ENCODE measurements at places on chromosomes 1 and 21. TPM values are rescaled to one million over a fixed set of nuclear protein-coding genes. Genes with fewer than 3 reads are reported as not detected.
A peak's percentile ranks its signal among the peaks of the same experiment; 100 is the strongest.

Gene GJA9
- not detected for total RNA-seq

Gene MPZ
- total RNA-seq, result 3.2 TPM

Gene ISG15
- 29.5 TPM for total RNA-seq

Gene SMYD3
- 31.9 TPM for total RNA-seq

Gene SH3BGR
- total RNA-seq, result 4.8 TPM

Gene OR2L8
- total RNA-seq, result not detected

Gene PANK4
- 52.5 TPM for total RNA-seq

Gene RNU1-3
- total RNA-seq, result 1,267 TPM

Gene ZFP69B
- total RNA-seq, result 6.8 TPM

Gene SLC35F3
- 0.85 TPM for total RNA-seq

Gene PIGP
- total RNA-seq, result 17.0 TPM

Gene S100A3
- total RNA-seq, result not detected

Gene SNX7
- total RNA-seq, result 12.9 TPM

DNA sequence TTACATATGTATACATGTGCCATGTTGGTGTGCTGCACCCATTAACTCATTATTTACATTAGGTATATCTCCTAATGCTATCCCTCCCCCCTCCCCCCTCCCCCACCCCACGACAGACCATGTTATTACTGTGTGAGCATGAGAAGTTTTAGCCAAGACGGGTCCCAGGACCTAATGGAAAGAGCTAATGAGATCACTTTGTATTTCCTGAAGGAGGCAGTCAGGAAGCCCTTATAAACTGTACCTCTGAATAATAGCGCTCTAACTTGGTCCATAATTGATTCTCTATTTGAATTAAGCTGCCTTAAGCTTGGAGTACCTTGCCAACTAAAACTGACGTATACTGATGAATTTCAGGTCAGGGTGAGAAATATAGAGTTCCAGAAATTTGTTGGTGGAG, 4.1 kb upstream of the NEGR1 start:
- no peak for DNase-seq

DNA sequence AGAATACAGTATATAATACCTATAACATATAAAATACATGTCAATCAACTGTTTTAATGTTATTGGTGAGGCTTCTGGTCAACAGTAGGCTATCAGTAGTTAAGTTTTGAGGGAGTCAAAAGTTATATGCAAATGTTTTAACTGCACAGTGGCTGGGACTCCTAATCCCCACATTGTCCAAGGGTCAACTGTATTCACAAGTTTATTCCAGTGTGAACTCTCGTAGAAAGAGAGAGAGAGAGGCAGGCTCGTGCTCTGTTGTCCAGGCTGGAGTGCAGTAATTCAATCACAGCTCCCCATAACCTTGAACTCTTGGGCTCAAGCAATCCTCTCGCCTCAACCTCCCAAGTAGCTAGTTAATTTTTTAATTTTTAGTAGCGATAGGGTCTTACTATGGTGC, 66.0 kb downstream of the NRIP1 start:
- DNase-seq, result no peak

DNA sequence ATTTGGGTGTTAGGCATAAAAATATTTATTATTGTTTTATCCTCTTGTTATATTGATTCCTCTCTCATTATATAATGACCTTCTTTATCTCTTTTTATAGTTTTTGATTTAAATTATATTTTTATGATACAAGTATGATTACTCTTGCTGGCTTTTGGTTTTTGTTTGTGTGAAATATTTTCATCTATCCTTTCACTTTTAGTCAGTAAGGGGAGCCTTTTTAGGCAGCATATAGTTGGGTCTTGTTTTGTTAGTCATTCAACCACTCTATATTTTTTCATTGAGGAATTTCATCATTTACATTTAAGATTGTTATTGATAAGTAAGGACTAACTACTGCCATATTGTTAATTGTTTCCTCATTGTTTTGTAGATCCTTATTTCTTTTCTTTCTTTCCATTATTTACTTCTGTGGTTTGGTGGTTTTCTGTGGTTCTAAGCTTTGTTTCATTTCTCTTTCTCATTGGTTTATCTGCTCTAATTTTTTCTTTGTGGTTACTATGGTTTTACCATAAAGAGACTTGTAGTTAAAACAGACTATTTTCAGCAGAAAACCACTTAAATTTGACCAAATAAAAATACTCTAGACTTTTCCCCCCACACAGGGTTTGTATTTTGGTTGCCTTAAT, 593.1 kb downstream of the NUF2 start:
- no peak for DNase-seq

DNA sequence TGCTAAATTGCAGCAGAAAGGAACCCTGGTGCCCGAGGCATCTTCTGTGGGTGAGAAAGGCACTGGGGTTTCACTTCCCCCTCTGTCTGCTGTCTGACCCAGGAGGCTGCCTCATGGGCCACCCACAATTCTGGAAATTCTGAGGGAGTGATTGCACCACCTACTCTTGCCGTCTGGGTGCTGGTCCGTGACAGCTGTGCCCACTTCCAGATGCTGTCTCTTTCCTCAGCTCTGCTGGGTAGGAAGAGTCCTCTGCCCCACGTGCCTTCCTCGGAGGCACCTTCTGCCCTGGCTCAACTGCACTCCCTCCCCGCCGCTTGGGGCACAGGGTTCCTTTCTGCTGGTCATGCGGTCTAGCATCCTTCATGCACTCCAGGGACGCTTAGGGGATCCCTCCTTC, 96.3 kb downstream of the ARHGEF10L start:
- no peak for DNase-seq

GRCh38 chr21:29306920-29307319, 8.2 kb downstream of the BACH1 start:
- no peak for DNase-seq

- no peak for DNase-seq
These were observed 6.7 kb downstream of the NR5A2 start for GRCh38 chr1:200034262-200034557.

- peak; percentile 12 for DNase-seq
These were observed 31.0 kb upstream of the LRRC52 start for GRCh38 chr1:165512816-165513215.

- no peak for DNase-seq
These were observed 189.5 kb downstream of the SIPA1L2 start for GRCh38 chr1:232440325-232441035.

GRCh38 chr1:161241682-161242081, 3.7 kb upstream of the NR1I3 start:
- DNase-seq, result no peak

- no peak for DNase-seq
These were observed 41.1 kb downstream of the C1orf198 start for GRCh38 chr1:230827081-230827681.

GRCh38 chr1:218886101-218886871, 287.4 kb upstream of the LYPLAL1 start:
- DNase-seq, result no peak

DNA sequence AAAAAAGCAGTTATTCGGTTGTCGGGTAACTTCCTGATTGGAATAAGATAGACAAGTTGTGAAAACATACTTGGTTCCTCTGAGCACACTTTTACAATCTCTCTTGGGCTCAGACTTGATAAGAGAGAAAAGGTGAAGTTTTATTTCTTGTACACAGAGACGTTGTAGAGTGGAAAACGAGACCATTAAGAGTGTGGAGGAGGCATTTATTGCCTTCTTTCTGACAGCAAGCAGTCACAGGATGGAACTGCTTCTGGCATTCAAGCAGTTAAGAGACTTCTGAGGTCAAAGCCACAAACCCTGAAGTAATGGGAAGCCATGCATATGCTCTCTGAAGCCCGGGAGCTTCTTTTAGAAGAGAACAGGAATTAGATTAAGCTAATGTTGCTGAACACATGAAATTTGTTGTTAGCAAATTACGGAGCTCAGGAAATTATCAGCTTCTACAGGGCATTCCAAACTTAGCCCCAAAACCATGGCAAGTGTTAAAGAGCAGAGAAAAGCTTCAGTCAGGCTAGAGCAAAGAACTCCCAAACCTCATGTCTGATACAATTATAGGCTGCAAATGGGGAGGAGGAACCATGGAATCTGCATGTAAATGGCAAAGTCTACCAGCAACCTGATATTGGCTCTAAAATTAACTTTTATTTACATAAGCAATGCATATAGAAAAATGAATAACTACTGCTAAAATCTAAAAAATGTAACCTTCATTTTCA, 26.0 kb downstream of the S1PR1 start:
- DNase-seq, result no peak

- DNase-seq, result no peak
These were observed 783 bp upstream of the AGL start for GRCh38 chr1:99849413-99849743.

DNA sequence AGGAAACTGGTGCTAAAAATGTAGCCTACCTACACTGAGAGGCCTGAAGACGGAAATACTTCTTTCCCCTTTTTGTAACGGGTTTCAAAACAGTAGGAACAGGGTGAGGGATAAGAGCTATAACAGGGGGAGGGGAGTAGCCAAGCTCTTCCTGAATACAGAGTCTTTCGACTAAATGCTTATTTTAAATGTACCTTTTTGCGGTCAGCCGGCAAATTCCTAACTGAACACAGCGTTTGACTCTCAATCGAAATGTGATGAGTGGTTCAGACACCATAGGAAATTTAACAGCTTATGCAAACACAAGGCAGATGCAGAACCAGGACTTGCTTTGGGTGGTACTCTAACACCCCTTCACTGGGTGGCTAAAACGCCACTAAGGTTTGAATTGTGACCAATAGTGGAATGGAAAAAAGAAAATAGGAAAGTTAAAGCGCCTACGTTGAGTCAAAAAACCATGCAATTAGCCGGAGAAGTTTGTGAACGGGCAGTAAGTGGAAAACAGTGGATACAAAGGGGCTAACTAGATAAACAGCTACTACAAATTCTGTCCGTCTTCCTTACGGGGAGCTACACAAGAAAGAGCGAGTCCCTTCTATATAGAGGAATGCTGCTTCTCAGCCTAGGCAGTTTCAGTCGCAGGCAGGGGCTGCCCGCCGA, 1.7 kb downstream of the EGLN1 start:
- no peak for DNase-seq

- DNase-seq, result no peak
These were observed 40.1 kb upstream of the LIN9 start for GRCh38 chr1:226349081-226349480.

DNA sequence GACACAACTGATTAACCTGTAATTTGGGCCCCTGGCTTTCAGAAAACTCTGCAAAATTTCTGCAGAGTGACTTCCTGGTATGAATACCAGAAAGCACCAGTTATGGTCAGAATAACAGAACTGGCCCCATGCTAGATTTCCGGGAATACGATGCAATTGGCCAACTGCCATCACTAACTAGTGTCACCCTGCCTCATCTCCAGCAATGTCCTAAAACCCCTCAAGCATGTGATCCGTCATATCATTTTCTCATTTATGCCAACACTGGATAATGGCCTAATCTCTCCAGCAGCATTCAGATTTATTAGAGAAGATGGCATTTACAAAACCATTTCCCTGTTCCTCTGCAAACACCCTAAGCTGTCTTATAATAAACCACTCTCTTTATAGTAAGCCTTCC, 15.4 kb downstream of the KAZN start:
- DNase-seq, result no peak

GRCh38 chr1:243968413-243968812, 82.7 kb upstream of the ZBTB18 start:
- no peak for DNase-seq

GRCh38 chr1:89822999-89823628, 2.3 kb downstream of the LRRC8D start:
- DNase-seq, result no peak

DNA sequence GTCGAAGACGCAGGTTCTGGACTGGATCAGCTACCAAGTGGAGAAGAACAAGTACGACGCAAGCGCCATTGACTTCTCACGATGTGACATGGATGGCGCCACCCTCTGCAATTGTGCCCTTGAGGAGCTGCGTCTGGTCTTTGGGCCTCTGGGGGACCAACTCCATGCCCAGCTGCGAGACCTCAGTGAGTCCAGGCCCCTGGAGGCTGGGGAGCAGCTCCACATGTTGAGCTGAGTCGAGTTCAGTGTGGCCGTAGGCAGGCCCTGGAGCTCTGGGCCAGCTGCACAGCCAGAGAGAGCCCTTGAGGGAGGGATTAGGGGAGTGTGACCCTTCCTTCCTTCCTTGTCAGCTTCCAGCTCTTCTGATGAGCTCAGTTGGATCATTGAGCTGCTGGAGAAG, 1.6 kb downstream of the ELF3 start:
- no peak for DNase-seq

- no peak for DNase-seq
These were observed 182.8 kb downstream of the PLPP3 start for GRCh38 chr1:56396581-56396980.

- no peak for DNase-seq
These were observed 275.4 kb upstream of the RGS18 start for GRCh38 chr1:191882870-191883269.

DNA sequence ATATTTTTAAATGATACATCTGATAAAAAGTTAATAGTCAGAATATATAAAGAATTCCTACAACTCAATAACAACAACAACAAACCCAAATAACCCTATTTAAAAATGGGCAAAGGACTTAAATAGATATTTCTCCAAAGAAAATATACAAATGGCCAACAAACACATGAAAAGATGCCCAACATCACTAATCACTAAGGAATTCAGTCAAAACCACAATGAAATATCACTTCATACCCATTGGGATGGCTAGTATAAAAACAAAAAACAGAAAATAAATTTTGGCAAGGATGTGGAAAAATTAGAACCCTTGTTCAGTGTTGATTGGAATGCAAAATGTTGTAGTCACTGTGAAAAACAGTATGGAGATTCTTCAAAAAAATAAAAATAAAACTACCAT, 184.8 kb upstream of the RAB4A start:
- DNase-seq, result no peak

DNA sequence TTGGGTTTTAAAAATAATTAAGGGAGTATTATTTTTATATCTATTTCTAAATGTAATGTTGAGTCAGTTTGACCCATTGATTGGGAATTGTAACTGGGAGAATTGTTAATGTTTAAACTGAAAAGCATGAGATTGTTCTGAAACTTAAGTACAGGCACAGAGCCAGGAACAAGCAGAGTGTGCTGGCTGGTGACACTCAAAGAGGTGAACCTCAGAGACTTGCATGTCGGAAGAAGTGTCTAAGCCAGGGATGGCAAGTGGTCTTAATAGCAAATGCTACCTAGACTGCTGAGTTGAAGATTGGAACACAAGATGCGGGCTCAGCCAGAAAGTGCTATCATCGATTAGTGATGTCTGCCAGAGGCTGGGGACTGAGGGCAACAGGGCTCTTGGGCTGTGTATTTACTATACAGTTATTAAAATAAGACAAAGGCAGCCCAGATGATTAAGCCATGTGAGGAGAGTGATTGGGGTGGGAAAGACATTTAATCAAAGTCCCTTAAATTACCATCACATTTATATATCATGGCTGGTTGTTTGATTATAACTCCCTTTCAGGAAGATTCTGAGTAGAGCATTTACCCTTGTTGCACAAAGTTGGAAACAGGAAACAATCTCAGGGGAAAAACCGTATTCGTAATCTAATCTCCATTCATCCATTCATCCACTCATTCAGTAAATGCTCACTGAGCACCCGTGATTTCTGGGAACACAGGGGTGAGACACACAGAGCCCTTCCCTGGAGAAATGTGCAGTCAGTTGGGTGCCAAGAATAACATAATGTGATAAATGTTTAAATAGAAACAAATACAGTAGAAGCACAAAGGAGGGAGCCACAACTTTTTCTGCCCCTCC, 42.8 kb downstream of the C8A start:
- DNase-seq, result no peak

All from WTC11 (cell line).